ENCODE measurements at places on chromosomes 16 and 17.

DNA sequence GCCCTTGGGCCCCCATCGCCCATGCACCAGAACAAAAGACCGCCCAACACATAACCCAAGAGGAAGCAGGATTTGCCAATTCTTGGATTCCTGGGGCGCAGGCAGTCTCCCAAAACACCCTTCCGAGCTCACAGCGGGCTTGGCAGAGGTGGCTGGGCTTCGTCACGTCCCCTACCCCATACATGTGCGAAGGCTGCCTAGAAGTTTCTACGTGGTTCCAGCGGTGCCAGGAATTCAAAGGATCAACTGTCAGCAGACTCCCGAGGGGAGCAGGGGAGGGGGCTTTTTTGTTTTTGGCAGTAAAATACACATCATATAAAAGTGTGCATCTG, 80.8 kb upstream of the PLCG2 start:
- DNase-seq = no peak

GRCh38 chr16:54897930-54898329, 32.7 kb upstream of the IRX5 start:
- DNase-seq = no peak

- DNase-seq = no peak
These were observed 263.9 kb downstream of the TOX3 start for GRCh38 chr16:52283018-52283417.

DNA sequence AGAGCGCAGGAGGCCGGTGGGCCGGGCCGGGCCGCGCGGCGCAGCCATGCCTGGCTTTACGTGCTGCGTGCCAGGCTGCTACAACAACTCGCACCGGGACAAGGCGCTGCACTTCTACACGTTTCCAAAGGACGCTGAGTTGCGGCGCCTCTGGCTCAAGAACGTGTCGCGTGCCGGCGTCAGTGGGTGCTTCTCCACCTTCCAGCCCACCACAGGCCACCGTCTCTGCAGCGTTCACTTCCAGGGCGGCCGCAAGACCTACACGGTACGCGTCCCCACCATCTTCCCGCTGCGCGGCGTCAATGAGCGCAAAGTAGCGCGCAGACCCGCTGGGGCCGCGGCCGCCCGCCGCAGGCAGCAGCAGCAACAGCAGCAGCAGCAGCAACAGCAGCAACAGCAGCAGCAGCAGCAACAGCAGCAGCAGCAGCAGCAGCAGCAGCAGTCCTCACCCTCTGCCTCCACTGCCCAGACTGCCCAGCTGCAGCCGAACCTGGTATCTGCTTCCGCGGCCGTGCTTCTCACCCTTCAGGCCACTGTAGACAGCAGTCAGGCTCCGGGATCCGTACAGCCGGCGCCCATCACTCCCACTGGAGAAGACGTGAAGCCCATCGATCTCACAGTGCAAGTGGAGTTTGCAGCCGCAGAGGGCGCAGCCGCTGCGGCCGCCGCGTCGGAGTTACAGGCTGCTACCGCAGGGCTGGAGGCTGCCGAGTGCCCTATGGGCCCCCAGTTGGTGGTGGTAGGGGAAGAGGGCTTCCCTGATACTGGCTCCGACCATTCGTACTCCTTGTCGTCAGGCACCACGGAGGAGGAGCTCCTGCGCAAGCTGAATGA, 606 bp downstream of the THAP11 start:
- peak; percentile 59 for DNase-seq

- no peak for DNase-seq
These were observed 7.5 kb downstream of the MARCHF10 start for GRCh38 chr17:62800585-62800984.

DNA sequence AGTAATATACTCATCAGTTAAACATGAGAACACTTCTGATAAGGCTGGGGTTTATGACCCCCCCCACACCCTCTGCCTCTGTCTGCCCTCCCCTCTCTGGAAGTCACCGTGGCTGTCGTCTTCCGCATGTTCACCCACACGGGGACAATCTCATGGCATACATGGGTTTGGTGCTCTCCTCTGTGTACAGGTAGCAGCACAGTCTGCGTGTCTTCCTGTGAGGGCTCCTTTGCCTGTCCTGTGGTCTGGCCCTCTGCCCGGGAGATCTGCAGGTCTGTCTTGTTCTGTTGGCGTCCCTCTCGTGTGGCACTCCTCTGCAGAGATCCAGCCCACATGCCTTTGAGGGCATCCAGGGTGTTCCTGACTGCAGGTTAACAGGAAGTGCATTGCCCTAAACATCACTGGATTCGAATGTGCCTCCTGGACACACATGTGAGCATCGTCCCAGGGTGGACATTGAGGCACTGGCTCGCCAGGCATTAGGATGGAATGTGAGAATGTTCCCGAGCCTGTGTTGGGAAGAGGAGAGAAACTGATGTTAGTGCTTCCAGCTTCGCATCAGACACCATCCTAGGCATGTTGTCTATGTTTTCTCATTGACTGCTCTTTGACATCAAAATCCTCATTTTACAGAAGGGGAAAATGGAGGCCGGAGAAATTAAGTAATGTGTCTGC, 54.5 kb downstream of the NKD1 start:
- DNase-seq = peak; percentile 36

DNA sequence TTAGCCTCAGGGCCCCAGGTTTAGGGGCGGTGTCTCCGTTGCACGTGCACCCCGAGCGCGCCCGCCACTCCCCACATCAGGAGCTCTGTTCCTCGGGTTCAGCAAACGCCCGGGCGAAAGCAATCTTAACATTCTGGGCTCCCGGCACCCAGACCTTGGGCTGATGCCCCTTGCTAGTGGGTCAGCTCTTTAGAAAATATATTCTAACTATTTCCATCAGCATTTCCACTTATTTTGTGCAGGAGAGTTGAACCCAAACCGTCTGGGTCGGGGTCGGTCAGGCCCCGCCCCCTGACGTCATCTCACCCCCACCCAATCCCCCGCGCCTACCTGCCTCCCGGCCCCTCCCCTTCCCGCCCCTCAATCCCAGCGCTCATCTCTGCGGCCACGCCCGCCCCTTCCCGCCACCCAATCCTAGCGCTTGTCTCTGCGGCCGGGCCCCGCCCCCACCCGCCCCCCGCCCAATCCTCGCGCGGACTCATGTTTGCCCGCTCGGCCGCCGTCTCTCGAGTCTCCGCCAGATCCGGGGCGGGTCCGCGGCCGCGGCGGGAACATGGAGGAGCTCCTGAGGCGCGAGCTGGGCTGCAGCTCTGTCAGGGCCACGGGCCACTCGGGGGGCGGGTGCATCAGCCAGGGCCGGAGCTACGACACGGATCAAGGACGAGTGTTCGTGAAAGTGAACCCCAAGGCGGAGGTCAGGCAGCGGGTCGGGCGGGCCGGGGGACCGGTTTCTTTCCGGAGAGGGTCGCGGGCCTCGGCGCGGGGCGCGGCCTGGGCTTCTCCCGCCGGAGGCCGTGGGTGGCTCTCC, at the start of gene FN3KRP:
TSS of gene FN3KRP (plus strand) at position 504 of the 808 bp plus-strand sequence. CDS start at position 554, 50 bp downstream.
- peak; percentile 80 for DNase-seq

DNA sequence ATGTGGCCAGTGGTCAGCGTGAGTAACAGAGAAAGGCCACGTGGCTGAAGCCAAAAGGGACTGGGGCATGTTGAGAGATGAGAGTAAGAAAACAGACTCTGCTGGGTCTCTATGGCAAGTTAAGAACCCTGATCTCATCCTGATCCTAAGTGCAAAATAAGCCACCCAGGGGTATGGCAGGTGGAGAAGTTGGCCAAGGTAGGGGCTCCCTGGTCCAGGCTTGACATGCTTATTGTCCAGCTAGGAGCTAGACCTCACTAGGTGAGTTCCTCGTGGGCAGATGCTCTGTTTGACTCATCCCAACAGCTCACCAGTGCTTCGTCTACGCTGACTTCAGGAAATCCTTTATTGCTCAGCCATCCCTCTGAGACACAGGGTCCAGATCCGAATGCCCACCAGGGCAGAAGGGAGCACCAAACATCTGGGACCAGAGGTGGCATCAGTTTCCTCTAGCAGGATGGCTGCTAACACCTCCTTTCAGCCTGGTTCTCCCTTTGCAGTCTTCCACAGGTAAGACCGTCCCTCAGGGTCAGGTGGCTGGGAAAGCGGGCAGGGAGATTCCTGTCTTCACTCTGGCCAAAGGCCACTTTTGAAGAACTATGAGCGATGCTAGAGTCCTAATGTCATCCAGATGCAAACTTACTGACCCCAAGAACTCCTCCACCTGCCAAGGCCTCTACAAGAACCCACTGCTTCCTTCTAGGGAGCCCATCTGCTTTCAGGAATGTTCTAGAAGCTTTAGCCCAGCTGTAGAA, 99.5 kb downstream of the CDYL2 start:
- DNase-seq = no peak

DNA sequence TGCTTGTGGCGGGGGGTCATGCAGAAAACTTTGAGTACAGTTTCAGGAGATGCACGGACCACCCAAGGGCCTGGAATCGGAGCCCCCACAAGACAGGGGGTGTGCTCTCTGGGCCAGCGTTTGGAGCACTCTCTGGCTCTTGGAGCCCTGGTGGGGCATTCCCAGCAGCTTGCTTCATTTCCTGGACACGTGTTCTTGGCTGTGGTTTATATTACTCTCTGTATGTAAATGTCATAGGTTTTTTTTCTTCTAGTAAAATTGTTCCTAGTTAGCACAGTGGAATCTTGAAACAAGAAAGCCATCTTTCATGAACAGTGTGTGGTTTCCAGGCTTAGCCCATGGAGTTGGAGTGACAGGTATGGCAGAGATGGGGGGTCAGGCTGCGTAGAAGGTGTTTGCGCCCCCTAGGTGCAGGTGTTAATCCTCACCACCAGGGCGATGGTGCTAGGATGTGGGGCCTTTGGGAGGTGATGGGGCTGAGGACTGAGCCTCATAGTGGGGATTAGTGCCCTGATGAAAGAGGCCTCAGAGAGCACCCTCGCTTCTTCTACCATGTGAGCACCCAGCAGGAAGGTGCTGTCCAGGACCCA, 79.8 kb downstream of the JPH3 start:
- DNase-seq = no peak

GRCh38 chr16:57540387-57540786, 2.1 kb upstream of the ADGRG5 start:
- DNase-seq = no peak

DNA sequence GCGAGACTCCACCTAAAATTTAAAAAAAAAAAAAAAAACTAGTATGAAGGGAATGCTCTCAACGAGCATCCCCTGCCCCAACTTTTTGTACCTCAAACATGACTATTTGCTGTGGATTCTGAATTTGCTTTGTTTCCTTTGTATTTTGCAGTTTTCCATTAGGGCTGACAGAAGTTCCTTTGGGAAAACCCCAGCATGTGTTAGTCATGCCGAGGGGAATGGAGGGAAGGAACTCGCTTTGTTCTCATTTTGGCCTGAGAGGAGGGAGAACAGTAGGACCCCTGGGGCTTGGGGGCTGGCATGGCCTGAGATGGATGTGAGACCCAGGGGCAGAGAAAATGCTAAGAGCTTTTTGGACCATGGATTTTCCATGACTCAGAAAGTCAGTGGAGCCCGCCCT, 20.5 kb downstream of the KRT9 start:
- DNase-seq = no peak

DNA sequence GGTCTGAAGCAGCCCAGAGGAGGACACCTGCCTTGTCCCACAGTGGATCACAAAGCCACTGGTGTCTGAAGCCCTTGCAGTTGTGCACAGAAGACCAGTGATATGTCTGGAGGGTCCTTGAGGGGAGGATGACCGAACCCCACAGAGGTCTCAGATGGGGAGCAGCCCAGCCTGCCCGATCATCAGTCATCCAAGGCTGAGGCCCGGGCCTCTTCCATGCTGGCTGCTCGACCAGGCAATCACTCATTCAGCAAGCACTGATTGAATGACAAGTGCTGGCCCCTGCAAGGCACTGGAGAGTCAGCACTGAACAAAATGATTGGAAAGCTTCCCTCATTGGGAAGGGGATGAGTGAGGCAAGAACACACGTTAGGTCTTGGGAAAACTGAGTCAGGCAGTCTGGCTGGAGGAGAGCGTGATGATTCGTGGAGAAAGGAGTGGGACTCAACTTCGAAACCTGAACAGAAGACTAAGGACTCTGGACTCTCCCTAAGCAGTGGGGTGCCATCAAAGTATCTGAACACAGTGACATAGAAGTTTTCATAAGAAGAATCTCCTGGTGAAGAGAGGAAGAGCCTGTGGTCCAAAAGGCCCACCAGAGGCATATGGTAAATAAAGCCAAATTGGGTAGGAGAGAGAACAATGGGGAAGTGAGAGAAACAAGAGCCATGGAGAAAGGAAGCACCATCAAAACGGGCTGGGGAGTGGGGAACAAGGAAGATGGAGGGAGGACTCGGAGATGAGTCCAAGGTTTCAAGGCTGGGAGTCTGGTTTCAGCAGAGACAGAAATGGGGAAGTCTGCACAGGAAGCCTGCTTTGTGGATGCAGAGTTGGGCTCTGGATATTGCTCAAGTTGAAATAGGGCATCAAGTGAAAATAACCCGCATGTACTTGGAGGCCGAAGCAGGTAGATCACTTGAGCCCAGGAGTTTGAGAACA, 10.2 kb downstream of the PIK3R5 start:
- no peak for DNase-seq

DNA sequence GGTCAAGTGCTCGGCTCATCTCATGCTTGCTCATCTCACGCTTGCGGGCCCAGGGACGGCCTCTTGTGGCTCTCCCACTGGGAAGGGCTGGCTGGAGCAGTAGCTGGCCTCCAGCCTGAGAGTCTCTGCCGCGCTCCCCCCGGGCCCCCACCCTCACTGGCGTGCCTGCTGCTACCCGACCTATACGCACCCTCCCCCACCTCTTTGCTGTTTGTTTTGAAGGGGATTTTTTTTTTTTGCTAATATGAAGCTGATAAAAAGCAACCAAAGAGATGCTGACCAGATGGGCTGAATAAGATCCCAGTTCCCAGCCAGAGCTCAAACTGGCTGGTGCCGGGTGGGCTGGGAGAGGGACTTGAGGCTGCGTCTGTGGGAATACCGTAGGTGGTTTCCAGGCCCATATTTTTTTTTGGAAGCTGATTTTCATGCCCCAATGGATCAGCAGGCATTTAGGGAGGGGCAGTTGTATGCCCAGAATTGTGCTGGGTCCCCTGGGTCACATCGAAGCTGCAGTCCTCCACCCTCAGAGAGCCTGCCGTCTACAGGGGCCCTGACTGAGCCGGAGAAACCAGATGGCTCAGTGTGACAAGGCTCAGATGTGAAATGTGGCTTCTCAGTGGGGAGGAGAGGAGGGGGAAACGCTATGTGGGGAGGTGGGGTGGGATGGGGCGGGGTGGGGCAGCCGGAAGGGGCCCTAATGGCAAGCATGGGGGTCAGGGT, 115.0 kb downstream of the RAP1GAP2 start:
- no peak for DNase-seq

GRCh38 chr16:17260276-17260849, 210.4 kb downstream of the XYLT1 start:
- DNase-seq = no peak

- DNase-seq = no peak
These were observed 306.3 kb downstream of the CNTNAP4 start for GRCh38 chr16:76583466-76583865.

DNA sequence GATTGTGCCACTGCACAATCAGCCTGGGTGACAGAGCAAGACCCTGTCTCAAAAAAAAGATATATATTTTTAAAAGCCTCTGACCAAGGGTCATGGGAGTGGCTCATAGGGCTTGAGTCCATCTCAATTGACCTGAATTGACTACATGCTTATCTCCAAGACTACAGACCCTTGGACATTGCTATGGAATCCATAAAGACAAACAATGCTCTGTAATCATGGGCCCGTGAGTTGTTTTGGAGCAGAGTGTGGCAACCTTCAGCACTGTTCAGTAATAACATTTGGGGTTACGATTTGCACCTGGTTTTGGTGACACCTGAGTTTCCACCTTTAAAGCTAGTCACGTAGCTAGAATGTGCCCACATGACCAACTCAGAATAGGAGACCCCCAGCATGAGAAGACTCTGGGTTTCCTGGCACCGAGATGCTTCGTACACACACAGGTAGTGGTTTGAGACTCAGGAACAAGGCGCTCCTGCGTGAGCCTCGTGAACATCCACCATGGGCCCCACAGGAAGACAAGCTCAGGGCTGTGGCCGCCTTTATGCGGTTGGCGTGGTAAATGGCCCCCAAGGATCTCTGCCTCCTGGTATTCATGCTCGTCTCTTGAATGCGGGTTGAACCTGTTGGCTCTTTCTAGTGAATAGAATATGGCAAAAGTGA, 66.6 kb upstream of the RPH3AL start:
- DNase-seq = no peak
